Psoas muscle (tissue), 8 donors: ENCODE measurements at places on chromosomes 2 and 18. TPM values are rescaled to one million over a fixed set of nuclear protein-coding genes. Genes with fewer than 3 reads are reported as not detected.

- no peaks in the 10 kb centered on the region for H3K4me1 ChIP-seq
- H3K36me3 ChIP-seq, result no peaks in the 10 kb centered on the region
- no peaks in the 10 kb centered on the region for H3K27me3 ChIP-seq
- DNase-seq, result peak; percentile 82
Observed at GRCh38 chr2:26745609-26746327, 18.3 kb upstream of the SLC35F6 start.

DNA sequence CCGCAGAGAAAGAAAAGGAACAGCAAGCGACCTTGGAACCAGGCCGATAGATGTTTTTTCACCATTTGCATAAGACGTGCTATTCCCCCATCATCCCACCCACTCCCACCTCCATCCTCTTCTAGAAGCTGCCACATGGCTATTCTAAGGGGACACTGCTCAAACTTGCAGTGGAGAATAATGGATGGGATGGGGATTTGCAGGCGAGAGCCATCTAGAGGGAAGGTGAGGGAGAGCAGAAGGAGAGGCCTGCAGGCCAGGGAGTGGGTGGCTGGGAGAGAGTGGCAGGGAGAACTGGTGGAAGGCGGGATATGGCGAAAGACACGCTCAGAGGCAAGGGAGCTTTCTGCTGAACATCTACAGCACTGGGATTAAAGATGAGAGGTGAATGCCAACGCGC, 84.9 kb downstream of the MAPK4 start:
- H3K4me3 ChIP-seq, result no peak overlapping the region
- no peak for DNase-seq
- H3K36me3 ChIP-seq, result no peaks in the 10 kb centered on the region

DNA sequence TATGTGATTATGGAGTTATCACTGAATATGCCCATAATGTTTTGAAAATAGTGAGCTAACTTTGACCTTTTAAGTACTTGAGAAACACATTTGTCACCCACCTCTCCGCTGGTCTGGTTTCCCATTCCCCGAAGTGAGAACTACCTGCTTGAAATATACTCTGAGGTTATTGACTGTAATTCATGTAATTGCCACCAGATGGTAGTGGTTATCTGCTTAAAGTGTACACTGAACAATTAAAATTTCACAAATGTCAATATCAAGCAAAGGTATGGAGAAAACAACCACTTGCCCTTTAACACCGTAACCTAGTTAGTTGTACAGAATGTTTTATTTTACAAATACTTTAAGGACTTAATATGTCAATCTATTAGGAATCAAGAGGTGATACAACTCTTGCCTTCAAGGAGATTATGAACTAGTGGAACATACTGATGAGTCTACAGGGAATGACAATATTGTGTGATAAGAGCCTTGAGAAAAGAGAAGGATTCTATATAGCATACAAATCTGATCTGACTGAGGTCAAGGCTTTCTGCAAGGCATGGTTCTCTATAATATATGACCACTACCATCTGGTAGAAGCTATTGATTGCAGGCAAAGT, 316.8 kb upstream of the KCNH7 start:
- no peaks in the 10 kb centered on the region for H3K4me1 ChIP-seq
- no peak overlapping the region for H3K4me3 ChIP-seq

GRCh38 chr2:120132190-120132589, 91.0 kb downstream of the TMEM185B start:
- H3K27me3 ChIP-seq, result no peaks in the 10 kb centered on the region
- no peaks in the 10 kb centered on the region for H3K4me1 ChIP-seq
- H3K27ac ChIP-seq, result no peak overlapping the region
- no peak for DNase-seq
- H3K36me3 ChIP-seq, result peaks cover 5% of the 10 kb centered on the region
- no peak overlapping the region for H3K4me3 ChIP-seq

GRCh38 chr2:46298522-46299353, 1.5 kb downstream of the EPAS1 start:
- no peaks in the 10 kb centered on the region for H3K36me3 ChIP-seq
- peak overlapping the region; percentile 83 for H3K4me3 ChIP-seq
- peak; percentile 55 for DNase-seq
- H3K4me1 ChIP-seq, result no peaks in the 10 kb centered on the region

GRCh38 chr2:45190481-45190942, 181.3 kb upstream of the SIX2 start:
- H3K36me3 ChIP-seq, result no peaks in the 10 kb centered on the region
- no peaks in the 10 kb centered on the region for H3K27me3 ChIP-seq
- no peaks in the 10 kb centered on the region for H3K4me1 ChIP-seq

DNA sequence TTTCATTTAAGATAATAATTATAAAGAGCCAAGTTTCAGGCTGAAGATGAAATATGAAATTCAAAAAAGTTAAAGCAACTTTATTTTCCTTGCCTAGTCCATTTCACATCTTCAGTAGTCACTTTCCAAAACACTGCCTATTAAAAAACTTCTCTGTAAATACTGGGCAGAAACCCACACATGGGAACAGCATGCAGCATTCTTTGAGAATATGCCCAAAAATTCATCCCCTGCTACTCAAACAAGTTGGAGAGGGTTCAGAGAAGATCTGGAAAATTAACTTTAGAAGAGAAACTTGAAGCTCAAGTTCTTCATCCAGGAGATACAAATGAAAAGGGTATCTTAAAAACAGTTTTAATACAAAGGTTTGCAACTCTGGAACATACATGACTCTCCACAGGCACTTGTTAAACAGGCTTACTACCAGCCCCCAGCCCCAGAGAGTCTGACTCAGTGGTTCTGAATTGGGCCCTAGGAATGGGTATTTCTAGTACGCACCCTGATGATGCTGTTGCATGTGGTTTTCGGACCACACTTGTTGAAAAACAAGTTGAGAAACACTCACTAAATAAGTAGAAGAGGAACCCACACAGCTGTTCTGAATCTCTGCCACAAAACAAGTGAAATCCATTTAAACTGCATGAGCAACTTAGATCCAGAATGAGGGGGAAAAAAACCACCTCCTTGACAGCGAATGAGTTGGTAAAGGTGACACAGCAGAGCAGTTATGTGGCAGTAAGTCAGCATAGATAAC, 329.1 kb downstream of the SATB2 start:
- H3K27me3 ChIP-seq, result no peaks in the 10 kb centered on the region
- no peak for DNase-seq
- no peak overlapping the region for H3K27ac ChIP-seq
- H3K4me1 ChIP-seq, result no peaks in the 10 kb centered on the region

DNA sequence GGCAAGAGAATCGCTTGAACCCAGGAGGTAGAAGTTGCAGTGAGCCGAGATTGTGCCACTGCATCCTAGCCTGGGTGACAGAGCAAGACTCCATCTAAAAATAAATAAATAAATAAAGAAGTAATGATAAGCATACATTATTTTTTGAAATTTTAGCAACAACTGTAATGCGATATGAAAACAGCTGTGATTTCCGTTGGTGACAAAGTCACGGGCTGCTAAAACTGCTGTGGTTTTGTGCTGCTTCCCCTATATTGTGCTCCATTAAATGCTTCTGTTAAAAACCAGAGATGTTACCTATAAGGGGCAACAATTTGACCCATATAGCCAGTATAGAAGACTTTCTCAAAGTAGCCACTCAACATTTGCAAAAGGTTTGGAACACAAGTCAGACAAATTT, 8.3 kb downstream of the TRIM54 start:
- peaks cover 33% of the 10 kb centered on the region for H3K36me3 ChIP-seq
- H3K4me1 ChIP-seq, result peaks cover 80% of the 10 kb centered on the region
- H3K27ac ChIP-seq, result peak overlapping the region; percentile 93
- no peak for DNase-seq
- H3K4me3 ChIP-seq, result peak overlapping the region; percentile 71

DNA sequence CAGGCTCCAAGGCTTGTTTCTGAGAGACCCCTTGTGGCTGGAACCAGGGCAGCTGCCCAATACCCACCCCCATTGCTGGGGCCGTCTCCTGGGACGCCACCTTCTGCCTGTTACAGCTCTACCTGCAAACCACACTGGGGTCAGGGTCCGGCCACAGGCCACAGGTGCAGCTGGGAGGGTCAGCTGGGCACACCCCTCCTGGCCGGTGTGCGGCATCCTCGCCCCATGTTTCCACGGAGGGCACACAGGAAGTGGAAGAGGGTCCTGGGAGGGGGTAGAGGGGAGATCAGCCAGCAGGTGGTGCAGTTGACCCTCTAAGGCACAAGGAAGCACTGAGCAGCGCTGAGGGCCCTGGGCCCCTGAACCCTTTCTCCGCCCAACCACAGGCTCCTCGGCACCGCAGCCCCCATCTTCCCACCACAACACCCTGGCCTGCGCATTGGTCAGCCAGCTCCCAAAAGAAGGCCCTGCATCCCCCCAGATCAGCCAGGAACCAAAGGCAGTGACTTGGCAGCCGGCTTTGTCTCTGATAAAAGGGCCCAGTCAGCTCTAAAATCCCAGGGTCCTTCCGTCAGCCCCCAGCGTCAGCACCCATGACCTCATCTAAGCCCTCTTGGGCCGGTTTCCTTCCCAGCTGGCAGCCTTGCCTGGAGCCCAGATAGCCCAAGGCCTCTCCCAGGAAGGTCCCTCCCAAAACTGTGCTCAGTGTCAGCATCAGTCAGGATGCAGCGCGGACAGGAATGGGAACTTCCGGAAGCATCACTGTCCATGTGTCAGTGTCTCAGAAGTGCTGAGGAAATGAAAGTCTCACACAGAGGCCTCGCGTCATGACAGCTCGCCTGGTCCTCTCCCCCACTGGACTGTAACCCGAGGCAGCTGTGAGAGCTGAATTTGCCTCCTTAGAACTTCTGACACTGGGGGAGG, 1.7 kb downstream of the ERFE start:
- DNase-seq, result peak; percentile 57
- H3K4me3 ChIP-seq, result no peak overlapping the region
- peaks cover 11% of the 10 kb centered on the region for H3K4me1 ChIP-seq
- peaks cover 28% of the 10 kb centered on the region for H3K27me3 ChIP-seq
- no peaks in the 10 kb centered on the region for H3K36me3 ChIP-seq

DNA sequence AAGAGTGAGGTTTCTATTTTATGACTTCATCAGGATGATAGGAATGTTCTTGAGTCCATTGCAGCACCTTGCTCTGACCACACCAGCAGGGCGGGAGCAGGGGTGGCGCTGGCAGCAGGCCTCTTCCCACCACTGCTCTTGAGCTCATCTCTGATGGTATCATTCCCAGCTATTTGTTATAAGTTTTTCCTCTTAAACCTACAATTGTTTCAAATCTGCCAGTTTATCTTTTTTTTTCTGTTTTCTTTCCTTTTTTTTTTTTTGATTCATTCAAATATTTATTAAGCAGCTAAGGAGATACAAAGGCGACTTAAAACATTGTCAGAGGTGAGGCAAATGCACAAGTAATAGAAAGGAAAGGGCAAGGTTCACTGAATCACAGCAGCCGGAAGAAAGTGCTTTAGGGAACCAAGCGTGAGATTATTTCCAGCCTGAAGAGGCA, 28.7 kb downstream of the NIFK start:
- H3K36me3 ChIP-seq, result no peaks in the 10 kb centered on the region
- no peak overlapping the region for H3K27ac ChIP-seq
- no peaks in the 10 kb centered on the region for H3K4me1 ChIP-seq
- H3K27me3 ChIP-seq, result no peaks in the 10 kb centered on the region

The SALL3 gene
- not detected for total RNA-seq

The SLC38A11 gene
- 1.2 TPM for total RNA-seq

The C2orf81 gene
- 0.15 TPM for total RNA-seq
